Stimulated activated effector memory CD8-positive, alpha-beta T cell treated with anti-CD3 and anti-CD28 coated beads, Interleukin-12 subunit alpha, Interleukin-12 subunit beta, amount 100 ng/mL, for 72 hours (primary cell): ENCODE measurements at places on chromosomes 13 and 19.
A peak's percentile ranks its signal among the peaks of the same experiment; 100 is the strongest.

GRCh38 chr19:56837004-56837403 lies 3.5 kb downstream of the PEG3 start:
- no peak for DNase-seq

DNA sequence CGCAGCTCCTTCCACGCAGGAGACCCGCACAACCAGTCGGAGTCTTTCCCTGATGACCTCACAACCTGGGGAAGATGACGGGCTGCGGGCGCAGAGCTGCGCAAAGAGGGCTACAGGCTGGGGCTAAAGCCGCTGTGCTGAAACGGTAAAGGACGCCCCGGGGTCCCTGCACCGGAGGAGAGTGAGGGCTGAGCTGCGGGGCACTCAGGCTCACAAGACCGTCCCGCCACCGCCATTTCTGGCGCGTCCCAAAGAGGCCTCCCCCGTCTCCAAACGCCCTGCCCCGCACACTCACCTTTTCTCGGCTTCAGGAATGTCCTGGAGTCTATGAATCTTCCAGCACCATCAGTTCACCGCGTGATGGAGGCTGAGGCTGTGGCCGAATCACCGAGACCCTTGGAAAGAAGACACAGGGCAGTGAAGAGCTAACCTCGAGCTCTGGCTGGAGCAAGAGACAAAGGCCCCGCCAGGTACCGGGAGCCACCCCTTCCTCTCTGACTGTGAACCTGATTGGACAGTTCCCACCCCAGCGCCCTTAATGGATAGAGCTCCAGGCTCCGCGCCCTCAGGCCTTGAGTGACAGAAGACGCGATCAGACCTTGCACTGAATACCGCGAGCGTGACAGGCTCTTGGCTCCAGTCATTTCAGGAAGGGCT lies 41.8 kb upstream of the ZNF429 start:
- DNase-seq, result no peak

- no peak for DNase-seq
Measured at GRCh38 chr13:58080806-58081205, 449.3 kb downstream of the PCDH17 start.

DNA sequence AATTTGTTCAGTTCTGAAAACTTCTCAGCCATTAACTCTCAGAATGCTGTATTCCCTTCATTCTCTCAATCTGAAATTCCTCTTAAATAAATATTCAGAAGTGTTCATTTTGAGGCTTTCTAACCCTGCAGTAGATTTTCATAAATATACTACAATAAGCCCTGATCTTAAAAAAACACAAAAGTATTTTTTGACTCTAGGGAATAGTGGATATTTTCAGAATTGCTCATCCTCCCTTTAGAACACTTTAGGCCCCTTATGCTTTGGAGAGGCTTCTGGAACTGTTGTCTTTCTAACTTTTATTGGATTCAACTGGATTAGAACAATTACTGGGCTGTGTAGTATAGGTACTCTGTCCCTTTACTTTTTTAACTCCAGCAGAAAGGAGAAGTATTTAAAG lies 1662.6 kb upstream of the MIR17HG start:
- DNase-seq, result no peak

DNA sequence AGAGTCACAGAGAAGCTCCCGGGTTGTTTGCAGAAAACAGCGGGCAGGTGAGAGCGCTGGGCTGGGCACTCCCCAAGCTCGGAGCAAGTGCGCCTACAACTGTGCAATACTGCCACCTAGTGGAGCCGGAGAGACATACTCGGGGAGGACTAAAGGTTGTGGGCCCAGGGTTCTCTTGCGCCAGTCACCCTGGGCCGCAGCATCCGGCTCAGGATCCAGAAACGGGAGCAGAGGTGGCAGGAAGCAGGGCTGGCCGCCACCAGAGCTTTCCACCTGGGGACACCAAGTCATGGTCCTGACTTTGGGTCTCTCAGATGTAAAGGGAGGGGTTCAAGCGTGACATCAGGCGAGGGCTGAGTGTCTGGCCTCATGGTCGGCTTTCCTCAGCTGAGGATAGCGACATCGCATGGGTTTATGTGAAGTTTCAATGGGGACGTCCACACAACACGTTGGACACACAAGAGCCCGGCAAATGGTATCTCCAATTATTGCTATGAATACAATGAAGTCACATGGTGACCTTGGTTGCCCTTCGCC lies 11.2 kb upstream of the KLK4 start:
- DNase-seq, result peak; percentile 81

- no peak for DNase-seq
Measured at GRCh38 chr13:59680429-59681024, 483.2 kb downstream of the DIAPH3 start.

DNA sequence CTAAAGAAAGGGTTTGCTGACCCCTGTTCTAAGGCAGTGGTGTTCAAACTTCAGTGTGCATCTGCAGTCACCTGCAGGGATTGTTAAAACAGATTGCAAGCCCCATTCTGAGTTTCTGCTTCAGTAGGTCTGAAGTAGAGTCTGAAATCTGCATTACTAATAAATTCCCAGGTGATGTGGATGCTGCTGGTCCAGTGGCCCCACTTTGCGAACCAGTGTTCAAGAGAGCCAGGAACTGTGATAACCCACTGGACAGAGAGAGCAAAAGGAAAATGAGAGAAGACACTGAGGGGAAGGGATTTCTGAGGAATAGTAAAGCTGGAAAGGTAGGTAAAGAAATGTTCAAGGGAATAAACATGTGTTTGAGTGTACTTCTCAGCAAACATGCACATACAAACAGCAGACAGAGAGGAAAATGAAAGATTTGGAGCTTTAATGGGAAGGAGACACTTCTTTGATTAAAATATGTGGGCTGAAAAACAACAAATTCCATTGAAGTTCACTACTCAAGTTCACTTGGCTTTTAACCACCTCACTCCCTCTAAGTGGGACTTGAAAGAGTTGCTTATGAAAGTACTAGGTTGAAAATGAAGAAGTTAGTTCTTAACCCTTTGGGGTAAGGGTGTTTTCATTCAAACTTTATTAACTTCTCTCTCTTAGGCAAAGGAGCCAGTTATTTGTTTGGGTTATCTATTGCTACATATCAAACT lies 26.4 kb upstream of the FAM216B start:
- DNase-seq, result no peak

DNA sequence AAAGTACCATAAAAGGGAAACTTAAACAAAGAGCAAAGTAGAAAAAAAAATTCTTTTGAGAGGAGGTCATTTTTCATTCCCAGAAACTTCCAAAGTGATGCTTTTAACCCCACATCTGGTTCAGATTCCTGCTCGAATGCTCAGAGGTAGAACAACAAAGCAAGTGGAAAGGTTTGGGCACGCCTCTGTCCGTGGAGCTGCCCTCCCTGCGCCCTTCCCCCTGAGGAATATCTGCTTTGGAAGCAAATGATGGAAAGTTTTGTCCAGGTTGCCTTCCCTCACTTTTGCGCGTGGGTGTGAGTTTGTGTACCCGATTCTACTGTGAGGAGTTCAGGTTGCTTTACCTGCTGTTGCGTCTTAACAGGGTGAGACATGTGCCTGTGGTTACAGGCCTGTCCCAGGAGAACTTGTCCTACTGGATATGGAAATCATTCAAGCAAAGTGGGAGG lies 110.2 kb downstream of the KLF5 start:
- no peak for DNase-seq

DNA sequence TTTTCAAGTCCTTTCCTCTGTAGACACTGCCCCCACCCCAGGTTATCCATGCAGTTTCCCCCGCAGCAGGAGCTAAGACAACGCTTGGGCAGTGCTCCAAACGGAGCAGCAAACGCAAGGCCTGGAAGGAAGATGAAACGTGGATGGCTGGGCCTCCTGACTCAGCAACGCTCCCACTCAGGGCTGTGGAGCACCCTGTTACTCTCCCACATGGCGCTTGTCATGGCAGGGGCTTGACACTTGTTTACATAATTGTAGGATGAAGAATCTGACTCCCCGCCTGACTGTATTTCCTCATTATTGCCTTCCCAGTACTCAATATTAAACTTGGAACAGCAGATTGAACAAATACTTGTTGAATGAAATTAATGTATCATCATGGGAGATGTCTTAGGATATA lies 799 bp upstream of the C1QTNF9B start:
- no peak for DNase-seq

DNA sequence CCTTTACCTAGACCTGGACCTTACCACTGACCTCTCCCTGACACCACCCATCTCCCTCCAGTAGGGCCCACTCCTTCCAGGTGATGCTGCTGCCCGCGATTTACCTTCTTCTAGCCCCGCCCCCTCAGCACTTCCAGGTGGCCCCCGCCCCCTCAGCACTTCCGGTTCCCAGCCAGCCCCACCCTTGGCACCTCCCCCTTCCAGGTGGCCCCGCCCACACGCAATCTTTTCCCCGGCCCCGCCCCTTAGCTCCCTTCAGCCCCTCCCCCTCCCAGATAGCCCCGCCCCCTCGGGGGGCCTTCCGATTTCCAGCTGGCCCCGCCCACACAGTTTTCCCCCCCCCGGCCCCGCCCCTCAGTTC lies 586 bp downstream of the LIG1 start:
- DNase-seq, result peak; percentile 88

GRCh38 chr13:66414066-66414800 lies 815.9 kb downstream of the PCDH9 start:
- DNase-seq, result no peak

DNA sequence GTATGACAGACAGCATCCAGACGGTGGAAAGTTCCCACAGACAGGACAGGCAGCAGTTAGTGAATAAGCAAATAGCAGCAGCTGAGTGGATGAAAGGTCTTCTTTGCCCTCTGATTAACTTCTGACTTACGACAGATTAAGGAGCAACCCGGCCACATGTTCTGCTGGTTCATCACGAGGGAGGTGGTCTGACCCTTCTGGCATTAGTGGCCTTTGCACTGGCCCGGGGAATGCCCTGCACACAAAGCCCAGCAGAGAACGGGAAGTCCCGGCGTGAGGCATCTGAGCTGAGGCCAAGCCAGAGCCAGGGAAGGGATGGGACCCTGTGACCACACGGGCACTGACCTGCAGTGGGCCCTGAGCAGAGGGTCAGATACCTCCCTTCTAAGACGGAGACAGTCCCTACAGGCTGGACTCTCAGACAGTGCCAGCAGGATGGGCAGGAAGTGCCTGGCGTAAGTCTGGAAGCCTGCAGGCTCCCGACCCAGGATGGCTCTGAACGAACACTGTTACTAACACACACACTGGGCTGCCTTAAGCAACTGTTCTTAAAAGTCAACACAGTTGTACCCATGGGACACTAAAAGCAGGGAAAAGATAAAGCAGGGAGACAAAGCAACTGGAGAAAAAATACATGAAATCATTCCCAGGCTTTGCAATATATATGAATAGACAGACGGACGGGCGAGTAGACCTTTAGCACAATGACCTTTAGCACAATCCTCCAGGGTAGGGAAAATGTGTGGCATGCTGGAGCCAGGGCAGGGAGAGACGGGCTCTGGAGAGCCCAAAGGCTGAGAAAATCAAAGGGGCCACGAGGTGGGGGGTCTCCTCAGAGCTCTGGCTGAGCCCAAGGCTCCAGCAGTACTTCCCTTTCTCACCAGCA lies 6.3 kb downstream of the C19orf12 start:
- DNase-seq, result no peak

- no peak for DNase-seq
Measured at GRCh38 chr19:33622505-33622808, 704 bp downstream of the CHST8 start.

- no peak for DNase-seq
Measured at GRCh38 chr19:12994701-12995595, at the start of gene NFIX. NFIX (plus strand) TSS chr19:12995475; CDS start chr19:12995838, 363 bp downstream.

DNA sequence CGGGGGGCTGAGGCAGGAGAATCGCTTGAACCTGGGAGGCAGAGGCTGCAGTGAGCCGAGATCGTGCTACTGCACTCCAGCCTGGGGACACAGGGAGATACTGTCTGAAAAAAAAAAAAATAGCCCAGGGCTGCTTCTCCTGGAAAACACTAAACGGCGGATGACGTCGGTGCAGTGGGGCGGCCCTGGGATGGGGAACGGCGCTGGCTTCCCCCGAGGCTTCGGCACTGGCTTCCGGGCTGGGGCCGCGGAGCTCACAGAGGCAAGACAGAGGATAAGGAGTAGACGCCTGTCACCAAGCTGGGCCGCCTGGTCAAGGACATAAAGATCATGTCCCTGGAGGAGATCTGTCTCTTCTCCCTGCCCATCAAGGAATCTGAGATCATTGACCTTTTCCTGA lies 5.0 kb downstream of the PRSS57 start:
- no peak for DNase-seq

GRCh38 chr13:105679838-105680237 lies 855.6 kb downstream of the EFNB2 start:
- DNase-seq, result no peak

GRCh38 chr13:56400774-56401173 lies 739.9 kb upstream of the PRR20A start:
- DNase-seq, result no peak

GRCh38 chr19:19662871-19663255 lies 613 bp downstream of the ATP13A1 start:
- DNase-seq, result no peak

DNA sequence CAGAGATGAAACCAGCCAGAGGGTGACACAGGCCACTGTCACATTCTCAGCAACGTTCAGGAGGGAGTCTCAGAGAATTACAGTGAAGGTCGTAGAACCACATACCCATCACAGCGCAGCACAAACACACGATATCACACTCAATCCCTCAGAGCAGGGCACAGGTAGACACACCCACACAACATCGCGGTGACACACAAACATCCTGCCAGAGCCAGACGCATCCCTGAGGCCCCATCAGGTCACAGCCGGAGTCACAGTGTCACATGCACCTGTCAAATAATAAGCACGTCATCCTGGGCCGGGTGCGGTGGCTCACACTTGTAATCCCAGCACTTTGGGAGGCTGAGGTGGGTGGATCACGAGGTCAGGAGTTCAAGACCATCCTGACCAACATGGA lies 17.5 kb downstream of the ELAVL3 start:
- no peak for DNase-seq

DNA sequence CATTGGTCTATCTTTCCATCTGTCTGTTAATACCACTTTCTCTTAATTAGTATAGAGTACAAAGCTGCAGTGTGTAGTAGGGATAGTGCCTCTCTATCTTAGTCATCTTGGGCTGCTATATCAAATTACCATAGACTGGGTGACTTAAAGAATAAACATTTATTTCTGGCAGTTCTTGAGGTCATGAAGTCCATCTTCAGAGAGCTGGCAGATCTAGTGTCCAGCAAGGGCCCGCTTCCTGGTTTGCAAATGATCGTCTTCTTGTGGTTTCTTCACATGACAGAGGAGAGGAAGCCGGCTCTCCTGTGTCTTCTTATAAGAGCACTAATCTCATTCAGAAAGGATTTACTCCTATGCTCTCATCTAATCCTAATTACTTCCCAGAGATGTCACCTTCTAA lies 6.1 kb downstream of the ZNF700 start:
- DNase-seq, result no peak

GRCh38 chr19:55376241-55376933 lies at the start of gene TMEM190:
TMEM190 (plus strand) TSS chr19:55376826; CDS start chr19:55376854, 28 bp downstream.
- no peak for DNase-seq

- no peak for DNase-seq
Measured at GRCh38 chr13:45372189-45373161, 31.5 kb upstream of the TPT1 start.

DNA sequence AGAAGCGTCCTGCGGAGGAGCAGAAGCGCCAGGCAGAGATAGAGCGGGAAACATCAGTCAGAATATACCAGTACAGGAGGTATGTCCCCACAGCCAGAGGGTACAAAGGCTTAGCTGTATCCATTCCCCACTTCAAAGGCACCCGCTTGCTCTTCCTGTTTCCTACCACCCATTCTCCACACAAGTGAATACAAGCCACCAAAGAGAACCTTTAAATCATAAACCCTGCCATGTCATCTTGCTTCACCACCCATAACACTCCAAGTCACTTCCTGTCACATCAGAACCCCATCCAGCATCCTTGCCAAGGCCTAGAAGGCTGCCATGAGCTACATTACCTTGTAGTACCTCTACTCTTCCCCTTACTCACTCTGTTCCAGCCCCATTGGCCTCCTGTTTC lies 205.8 kb downstream of the LMO7 start:
- no peak for DNase-seq

- no peak for DNase-seq
Measured at GRCh38 chr13:45310341-45311131, 30.4 kb downstream of the TPT1 start.
